Stimulated activated CD8-positive, alpha-beta memory T cell treated with anti-CD3 and anti-CD28 coated beads, Interleukin-12 subunit alpha, Interleukin-12 subunit beta, amount 100 ng/mL, for 1 hour (primary cell): ENCODE measurements at places on chromosomes 5 and 9.

DNA sequence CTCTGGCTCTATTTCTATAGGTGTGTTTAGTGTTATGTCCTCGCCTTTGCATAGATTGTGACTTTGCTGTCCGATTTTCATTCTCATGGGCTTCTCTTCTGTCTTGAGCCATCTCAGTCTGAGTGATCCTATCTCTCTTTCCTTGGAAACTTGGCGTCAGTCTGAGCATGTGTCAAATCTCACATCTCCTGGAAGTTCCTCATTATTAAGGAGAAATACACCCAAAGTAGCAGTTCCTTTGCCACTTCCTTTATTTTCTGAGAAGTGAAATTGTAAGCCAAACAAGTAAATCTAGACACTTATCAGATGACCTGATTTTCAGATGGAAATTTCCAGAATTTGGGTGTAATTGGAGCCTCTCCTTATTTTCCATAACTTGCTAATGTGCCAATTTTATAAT lies 126.9 kb upstream of the ANKH start:
- DNase-seq = no peak

DNA sequence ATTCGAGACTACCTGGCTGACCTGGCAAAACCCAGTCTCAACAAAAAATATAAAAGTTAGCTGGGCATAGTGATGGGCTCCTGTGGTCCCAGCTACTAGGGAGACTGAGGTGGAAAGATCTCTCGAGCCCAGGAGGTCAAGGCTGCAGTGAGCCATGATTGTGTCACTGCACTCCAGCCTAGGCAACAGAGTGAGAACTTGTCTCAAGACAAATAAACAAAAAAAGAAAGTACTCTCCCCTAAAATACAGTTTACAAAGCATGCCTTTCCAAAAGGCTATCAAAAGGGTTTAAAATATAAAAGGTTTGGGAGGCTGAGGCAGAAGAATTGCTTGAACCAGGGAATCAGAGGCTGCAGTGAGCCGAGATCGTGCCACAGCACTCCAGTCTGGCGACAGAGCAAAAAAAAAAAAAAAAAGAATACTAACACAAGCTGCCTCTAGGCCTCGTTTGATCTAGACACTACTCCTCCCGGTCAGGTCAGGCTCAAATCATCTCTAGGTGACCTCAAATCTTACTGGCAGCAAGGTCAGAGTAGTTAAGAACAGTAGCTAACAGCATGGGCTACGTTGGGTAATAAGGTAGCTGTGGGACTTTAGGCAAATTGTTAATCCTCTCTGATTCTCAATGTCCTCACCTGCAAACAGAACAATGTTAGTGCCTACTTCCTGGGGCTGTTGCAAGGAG lies 9.3 kb downstream of the NAIF1 start:
- no peak for DNase-seq

- no peak for DNase-seq
Measured at GRCh38 chr9:14198841-14199455, 115.0 kb downstream of the NFIB start.

DNA sequence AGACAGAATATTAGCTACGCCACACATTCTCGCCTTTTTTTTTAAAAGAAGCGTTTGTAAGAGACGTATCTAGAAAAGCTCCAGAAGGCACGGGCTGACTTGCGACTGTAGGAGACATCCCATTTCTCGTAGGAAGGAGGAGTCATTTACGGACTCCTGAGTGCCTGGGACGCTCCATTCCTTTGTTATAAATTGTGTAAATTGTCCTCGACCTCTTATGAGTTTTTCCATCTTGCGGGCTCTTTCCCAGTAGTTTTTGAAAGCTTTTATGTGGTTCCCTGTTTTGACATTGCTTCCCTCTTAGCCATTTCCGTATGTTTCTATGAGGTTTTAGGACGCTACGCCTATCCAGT lies 1.0 kb downstream of the RABL6 start:
- no peak for DNase-seq

- no peak for DNase-seq
Measured at GRCh38 chr9:1460143-1460769, 410.1 kb downstream of the DMRT2 start.

- no peak for DNase-seq
Measured at GRCh38 chr5:75006865-75007822, 45.2 kb downstream of the GCNT4 start.

DNA sequence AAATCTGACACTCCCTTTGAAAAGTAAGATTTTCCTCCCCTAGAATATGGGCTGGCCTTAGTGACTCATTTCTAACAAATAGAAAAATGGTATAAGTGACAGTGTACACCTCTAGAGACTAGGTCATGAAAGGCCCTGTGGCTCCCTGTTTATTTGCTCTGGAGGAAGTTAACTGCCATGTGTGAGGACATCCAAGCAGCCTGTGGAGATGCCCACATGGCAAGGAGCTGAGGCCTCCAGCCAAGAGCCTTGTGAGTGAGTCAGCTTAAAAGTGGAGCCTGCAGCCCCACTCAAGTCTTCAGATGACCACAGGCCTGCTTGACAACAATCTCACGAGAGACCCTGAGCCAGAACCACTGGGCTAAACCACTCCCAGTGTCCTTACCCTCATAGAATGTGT lies 128.1 kb upstream of the LHFPL2 start:
- DNase-seq = no peak

DNA sequence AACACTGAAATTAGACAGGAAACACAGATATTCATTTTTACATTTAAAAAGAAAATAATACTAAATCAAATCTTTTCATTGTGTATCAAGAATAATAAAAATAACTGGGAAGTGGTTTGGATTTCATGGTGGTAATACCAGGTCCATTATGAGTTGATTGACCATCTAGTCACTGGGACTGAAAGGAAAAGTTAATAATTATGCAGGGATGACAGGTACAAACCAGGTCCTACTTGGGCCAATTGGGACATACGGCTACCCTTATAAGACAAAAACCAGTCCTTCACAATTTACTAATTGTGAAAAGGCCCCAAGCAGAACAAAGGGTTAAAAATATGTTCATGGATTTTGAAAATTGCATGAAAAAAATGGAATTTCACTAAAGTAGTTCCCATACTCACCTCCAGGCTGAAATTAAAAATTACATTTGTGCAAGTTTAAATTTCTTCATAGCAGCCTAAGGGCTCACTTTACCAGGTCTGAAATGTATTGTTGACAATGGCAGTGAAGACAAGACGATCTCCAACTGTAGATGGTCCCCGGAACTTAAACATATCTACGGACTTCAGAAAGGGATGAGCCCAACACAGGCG lies 44.1 kb downstream of the ZCCHC9 start:
- DNase-seq = no peak

DNA sequence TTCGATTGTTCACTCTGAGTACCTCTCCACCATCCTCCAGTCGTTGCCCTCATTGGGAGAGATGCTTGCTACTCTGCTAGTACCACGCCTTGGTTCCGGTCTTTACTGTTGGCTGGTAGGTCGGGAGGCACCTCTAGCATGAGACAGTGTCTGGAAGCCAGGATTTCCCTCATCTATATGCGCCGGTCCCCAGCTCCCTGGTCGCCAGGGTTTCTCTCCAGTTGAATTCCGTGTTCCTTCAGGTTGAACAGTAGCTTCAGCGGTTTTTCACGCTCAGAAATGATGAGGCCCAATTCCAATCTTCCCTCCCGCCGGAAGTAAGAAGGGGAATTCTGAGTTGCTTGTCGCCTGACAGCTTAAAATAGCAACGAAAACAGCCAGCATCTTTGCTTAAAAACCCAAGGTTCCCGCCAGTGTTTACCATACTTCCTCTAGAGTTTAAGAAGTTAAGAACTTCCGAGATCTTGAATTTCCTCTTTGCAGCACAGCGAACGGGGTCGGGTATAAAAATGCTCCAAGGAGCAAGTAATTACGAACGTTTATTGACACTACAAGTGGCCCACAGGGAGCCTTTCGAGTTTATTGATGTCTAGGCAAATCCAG lies 1.3 kb upstream of the ST8SIA4 start:
- peak; percentile 30 for DNase-seq

GRCh38 chr5:164115420-164115819 lies 610.0 kb downstream of the MAT2B start:
- DNase-seq = no peak

DNA sequence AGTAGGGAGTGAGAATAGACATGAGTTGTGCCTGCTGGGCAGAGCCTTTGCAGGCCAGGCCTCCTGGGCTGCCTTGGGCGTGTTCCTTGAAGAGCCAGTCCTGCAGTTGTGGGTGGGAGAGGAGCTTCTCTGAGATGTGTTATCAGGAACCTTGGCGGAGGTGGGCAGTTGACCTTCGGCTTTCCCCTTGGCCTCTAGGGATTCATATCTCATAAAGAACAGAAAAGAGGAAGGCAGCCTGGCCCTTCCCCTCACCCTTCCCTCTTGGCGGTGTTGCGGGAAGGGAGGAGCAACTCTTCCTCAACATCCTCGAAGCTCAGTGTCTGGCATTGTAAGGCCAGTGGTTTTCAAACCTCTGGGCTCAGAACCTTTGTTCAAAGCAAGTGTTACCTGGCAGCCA lies 59.2 kb downstream of the DAPK1 start:
- no peak for DNase-seq

GRCh38 chr5:127079994-127080491 lies 6.7 kb upstream of the C5orf63 start:
- no peak for DNase-seq

- DNase-seq = no peak
Measured at GRCh38 chr5:67490543-67491321, 294.1 kb upstream of the CD180 start.

GRCh38 chr9:114851306-114851705 lies 45.5 kb upstream of the TNFSF15 start:
- DNase-seq = no peak

GRCh38 chr5:144395704-144396103 lies 225.0 kb downstream of the KCTD16 start:
- DNase-seq = no peak
